Stimulated activated CD8-positive, alpha-beta memory T cell treated with anti-CD3 and anti-CD28 coated beads, Interleukin-7, amount 100 ng/mL, for 1 hour (primary cell): ENCODE measurements at places on chromosomes 3 and 15.

- DNase-seq: no peak
Measured at GRCh38 chr3:158103887-158104327, 2.3 kb downstream of the SHOX2 start.

DNA sequence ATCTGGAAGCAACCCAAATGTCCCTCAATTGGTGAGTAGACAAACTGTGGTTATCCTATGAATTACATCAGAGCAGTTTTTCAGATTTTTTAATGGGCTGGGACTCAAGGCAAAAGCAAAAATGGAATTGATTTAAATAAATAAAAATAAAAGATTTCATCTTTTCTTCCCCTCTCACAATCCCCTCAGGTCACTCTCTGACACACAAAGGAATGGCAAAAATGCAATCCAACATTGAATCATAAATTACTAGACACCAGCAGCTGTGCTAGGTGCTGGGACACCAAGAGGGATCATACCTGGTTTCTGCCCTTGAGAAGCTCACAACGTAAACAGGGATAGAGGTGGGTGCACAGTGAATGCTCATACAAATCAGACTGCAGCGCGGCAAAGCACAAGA is 58.8 kb downstream of the CPN2 start:
- DNase-seq: no peak

DNA sequence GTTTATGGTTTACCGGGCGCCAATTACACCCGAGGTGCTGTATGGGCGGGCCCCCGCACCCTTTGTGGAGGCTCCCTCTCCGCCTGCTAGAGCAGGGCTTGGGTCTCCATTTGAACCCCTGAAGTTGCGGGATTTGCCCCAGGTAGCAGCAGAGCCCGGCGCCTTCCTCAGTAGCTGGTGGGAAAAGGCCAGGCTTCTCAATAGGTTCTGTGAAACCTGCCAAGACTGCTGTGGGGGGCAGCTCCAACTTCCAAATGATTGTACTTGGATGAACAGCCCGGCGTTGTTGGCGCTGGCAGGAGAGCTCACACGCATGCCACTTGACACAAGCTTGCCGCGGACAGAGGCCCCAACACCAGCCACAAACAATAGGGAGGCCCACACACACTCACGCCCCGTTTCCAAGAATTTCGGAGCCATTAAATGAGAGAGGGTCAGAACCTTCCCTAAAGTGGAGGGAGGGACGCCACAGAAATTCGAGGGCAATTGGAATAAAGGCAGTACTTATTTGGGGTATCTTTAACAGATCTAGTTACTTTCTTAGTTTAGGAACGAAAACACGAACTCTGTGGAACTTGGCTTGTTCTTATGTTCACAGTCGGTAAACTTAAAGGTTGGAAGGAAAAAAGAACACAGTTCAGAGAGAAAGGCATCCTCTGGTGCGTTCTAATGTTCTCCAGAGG is 1.4 kb downstream of the EPHB3 start:
- no peak for DNase-seq

DNA sequence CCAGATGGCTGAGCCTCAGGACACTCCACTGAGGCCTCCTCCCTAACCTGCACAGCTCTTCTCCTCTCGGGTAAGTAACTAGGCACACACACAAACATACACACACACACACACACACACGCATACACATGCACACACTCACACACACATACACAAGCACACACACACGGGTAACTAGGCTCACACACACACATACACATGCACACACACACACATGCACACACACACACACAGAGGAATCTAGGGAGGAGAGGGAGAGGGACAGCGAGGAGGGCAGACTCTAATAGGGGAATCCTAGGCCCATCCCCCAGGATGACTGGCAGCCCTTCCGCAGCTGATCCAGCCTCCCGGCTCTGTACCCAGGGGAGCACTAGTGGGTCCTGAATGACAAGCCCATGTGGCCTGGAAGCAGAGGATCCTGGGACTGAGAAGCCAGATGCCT is 177.4 kb upstream of the LINGO1 start:
- DNase-seq: no peak

- no peak for DNase-seq
Measured at GRCh38 chr15:38514601-38515000, 50.0 kb downstream of the RASGRP1 start.

DNA sequence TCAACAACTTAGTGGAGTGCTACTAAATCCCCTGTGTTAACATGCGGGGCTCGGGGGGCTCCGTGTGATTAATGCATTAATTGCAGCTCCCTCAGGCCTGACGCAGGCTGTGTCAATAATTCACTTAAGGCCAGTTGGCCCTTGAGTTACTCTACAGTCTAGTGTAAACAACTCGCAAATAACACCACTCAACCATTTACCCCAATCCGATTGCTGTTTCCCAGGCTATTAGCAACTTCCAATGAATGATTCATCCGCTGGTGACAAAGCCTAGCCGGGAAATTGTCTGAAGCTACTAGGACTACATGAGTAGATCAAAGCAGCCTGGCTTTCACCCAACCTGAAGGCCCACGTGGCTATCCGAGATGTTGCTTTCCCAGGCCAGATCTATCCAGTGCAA is 121.3 kb upstream of the SOX14 start:
- no peak for DNase-seq

DNA sequence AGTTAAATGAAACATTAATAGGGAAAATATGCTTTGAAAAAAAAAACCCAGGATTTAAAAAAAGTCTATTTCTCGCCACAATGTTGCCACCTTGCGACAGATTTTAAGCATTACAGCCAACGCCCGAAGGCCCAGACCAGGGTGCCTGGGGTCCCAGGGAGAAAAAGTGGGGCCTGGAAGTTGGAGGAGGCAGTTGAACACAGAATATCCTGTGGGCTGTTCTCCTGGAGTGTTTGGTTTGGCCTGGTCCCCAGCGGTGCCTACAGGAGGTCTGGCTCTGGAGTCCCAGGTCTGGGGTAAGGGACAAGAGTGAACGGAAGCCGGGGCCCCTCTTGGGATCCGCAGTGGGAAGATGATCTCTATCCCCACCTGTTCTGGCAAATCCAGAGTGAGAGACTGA is 3.4 kb downstream of the RNU6-1 start:
- no peak for DNase-seq

- no peak for DNase-seq
Measured at GRCh38 chr15:57245130-57245529, 131.2 kb upstream of the CGNL1 start.

GRCh38 chr3:158712443-158712842 is 19.8 kb downstream of the RARRES1 start:
- no peak for DNase-seq

DNA sequence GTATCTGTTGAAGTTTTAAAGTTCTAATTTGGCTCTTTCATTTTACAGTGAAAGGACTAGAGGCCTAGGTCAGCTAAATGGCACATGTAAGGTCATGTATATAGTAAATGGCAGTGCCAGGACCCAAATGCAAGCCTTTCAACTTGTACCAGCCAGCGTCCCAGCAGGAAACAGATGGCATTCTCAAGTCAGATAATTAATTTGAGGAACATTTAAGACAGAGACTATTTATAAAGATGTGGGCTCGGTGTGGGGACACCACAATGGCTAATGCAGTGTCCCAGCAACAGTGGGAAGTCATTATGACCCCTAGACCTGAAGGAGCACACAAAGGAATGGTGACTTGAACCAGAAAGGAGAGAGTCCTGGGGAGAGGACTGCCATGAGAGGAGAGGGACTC is 6.1 kb downstream of the MINDY4B start:
- DNase-seq: no peak

- no peak for DNase-seq
Measured at GRCh38 chr3:154217671-154218070, 96.5 kb downstream of the ARHGEF26 start.

DNA sequence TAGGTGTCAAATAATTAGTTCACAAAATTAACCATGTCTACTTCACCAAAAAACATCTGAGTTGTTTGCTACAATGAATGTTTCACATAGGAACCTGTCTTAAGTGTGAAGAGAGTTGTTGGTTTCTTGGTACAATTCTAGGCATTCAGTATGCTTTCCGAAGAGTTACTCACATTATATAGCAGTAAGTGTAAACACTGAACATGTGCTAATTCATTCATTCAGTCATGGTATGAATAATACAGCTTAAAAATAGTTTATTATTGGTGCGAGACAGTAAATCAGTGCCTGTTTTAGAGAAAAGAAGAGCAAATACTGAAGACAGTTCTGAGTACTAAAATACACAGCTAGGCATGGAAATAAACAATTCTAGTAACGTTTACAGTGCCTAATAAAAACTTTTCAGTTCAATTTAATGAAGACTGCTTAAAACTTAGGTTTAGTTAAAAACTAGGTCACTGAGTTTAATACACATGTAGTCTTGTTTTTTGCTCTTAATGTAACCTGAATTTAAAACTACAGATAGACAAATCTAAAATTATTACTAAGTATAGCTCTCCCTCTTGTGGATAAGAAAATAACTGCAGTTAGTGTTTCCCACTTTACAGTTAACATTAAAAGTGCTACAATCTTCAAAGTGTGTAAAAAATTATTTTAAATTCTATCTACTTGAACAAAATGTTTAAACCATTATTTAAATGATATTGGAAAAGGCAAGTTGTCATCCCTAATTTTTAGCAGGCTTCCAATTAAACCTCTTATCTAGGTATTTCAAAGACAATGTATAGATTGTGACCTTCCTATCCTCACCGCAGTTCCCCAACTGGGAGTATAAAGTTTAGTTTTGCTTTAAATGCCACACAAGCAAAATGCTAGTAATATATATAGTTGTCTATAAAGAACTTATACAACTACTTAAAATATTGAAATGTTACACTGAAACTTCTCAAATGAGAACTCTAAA is 20.1 kb upstream of the ZCWPW2 start:
- DNase-seq: no peak
